Effector memory CD4-positive, alpha-beta T cell (primary cell): ENCODE measurements at places on chromosomes 16 and 17.

GRCh38 chr16:88514526-88515232, 55.5 kb upstream of the ZC3H18 start:
- DNase-seq = no peak

DNA sequence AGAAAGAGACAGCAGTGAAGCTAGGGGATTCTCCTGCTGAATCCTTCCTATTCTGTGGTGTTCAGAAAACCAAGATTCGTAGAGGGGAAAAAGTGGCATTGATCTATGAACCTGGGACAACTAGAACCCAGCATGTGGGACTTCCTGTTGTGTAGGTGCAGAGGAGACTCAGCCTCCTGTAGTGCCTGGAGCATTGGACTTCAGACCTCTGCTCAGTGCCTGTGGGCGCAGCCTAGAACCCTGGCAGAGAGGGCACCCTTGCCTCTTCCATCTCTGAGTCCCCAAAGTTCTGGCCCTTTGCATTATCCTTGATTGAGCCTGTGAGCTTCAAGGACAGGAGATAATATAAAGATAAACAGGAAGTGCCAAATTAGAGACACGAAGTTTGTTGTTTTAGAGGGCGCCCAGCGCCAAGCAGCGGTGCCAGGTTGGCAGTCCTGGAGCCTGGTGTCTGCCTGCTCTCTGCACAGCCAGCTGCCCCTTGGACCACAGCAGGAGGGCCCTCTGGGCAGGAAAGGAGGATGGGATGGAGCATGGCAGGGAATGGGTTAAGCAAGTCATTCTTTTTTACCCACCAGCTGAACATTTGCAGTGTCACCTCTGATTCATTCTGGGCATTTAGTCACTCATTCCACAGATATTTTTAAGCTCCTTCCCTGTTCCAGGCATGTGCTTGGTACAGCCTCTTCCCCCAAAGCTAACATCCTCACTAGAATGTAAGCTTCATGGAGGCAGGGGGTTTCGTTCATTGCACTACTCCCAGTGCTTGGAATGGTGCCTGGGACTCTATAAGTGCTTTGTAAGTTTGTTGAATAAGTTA, 11.9 kb upstream of the SP6 start:
- no peak for DNase-seq

DNA sequence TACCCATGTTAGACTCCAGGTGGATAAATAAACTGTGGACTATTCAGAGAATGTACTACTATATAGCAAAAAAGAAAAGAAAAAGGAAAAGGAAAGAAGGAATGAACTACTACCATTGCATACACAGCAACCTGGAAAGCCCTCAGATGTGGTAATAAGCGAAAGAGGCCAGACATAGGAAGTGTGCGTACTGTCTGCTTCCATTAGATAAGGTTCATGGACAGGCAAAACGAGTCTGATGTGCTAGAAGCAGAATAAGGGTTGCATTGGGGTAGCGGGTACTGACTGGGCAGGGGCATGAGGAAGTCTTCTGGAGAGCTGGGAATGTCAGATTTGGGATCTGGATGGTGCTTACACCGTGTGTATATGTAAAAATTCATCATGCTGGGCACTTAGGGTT, 21.8 kb downstream of the CLEC16A start:
- no peak for DNase-seq

DNA sequence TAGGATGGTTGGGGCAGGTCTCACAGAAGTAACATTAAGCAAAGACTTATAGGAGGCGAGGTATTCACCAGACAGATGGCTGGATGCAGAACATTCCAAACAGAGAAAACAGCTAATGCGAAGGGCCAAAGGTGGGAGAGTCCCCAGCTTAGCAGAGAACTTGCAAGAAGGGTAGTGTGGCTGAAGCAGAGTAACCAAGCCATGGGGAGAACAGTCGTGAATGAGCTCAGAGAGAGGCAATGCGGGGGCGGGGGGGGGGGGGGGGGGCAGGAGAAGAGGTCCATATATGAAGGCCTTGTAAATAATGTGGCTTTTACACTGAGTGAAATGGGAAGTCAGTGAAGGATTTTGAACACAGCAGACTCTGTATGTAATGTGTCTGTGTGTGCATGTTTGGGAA, 81.3 kb downstream of the SMG6 start:
- no peak for DNase-seq

- no peak for DNase-seq
Measured at GRCh38 chr17:57871155-57871554, 21.3 kb upstream of the MRPS23 start.

GRCh38 chr17:64061178-64061898, 40.9 kb upstream of the ICAM2 start:
- no peak for DNase-seq

GRCh38 chr16:64312980-64313379, 808.9 kb downstream of the CDH11 start:
- no peak for DNase-seq

- DNase-seq = no peak
Measured at GRCh38 chr17:29341726-29342125, 47.8 kb upstream of the NUFIP2 start.

DNA sequence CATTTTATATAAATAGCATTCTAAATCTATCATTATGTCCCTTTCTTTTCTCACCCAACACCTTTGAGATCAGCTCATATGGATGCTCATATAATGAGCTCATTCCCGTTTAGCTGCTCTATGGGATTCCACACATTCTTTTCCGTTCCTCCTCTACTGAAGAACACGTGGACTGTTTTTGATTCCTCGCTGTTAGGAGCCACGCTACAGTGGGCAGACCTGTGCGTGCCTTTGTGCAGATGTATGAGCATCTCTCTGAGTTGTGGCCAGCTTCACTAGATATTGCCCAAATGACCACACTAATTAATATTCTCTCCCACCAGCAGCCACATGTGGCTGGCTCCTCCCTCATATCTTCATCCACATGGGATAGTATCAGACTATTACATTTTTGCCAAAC, 6.0 kb upstream of the TNFRSF13B start:
- DNase-seq = no peak

- no peak for DNase-seq
Measured at GRCh38 chr17:80527016-80527645, 17.5 kb upstream of the RPTOR start.

DNA sequence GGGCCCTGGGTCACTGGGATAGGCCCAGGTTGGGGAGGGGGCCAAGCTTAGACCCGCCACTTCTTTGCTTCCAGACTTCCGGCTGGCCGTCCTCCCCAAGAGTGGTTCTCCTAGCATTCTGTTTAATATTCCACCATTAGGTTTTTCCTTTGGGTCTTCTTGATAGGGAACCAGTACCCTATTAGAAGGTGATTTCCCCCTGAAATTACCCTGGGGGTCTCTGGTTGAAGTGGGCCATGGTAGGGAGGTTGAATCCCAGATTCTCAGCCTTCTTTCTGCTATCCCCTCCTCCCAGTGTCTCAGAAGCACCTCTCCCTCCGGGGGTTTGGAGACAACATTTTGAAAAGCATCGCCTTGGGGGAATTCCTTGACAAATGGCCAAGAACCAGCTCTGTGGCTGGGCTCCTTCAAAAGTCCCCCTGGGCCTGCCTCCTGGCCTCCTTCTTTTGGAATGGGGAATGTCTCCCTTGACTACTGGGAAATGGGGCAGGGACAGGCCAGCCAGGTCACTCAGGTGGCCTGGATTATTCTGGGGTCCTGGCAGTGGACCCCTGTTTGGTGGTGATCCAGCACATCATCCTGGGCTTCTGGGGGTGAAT, 5.7 kb downstream of the LASP1 start:
- no peak for DNase-seq

- DNase-seq = no peak
Measured at GRCh38 chr16:53619235-53619634, 84.4 kb downstream of the RPGRIP1L start.

GRCh38 chr17:43940630-43941029, 1.6 kb downstream of the PPY start:
- no peak for DNase-seq

DNA sequence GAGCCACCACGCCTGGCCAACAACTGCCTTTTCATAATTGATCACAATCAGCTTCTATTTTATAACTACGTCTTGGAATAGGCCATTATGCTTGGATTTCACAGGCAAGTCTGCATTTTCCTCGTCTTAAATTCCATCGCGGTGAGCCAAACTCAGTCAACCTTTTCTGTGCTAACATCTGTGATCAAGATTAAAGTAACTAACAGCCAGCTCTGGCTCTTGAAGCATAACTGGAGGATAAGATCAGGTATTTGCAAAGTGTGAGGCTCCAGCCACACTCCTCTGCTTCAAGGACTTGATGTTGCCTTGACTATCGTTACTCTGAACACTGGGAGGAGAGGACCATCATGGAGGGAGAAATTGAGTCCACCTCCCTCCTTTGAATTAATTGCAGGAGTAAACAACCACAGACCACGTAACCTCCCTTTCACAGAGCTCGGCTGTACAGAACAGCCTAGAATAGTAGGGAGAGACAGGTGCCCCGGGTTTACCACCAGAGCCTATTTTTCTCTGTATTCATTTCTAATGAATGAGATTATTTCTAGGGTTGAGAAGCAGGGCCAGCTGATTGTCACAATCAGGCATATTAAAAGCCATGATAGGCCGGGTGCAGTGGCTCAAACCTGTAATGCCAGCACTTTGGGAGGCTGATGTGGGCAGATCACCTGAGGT, 143.0 kb downstream of the XYLT1 start:
- DNase-seq = no peak

GRCh38 chr16:63038397-63039106, 1002.3 kb upstream of the CDH8 start:
- no peak for DNase-seq

- no peak for DNase-seq
Measured at GRCh38 chr16:77645764-77646163, 76.5 kb upstream of the NUDT7 start.

DNA sequence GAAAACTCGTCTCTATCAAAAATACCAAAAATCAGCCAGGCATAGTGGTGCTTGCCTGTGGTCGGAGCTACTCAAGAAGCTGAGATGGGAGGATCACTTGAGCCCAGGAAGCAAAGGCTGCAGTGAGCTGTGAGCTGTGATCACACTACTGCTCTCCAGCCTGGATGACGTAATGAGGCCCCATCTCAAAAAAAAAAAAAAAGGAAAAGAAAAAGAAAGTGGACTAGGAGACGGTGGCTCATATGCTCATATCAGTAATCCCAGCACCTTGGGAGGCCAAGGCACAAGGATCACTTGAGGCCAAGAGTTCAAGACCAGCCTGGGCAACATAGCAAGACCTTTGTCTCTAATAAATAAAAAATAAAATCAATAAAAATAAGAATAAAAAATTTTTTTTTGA, 8.8 kb upstream of the SUMO2 start:
- no peak for DNase-seq

DNA sequence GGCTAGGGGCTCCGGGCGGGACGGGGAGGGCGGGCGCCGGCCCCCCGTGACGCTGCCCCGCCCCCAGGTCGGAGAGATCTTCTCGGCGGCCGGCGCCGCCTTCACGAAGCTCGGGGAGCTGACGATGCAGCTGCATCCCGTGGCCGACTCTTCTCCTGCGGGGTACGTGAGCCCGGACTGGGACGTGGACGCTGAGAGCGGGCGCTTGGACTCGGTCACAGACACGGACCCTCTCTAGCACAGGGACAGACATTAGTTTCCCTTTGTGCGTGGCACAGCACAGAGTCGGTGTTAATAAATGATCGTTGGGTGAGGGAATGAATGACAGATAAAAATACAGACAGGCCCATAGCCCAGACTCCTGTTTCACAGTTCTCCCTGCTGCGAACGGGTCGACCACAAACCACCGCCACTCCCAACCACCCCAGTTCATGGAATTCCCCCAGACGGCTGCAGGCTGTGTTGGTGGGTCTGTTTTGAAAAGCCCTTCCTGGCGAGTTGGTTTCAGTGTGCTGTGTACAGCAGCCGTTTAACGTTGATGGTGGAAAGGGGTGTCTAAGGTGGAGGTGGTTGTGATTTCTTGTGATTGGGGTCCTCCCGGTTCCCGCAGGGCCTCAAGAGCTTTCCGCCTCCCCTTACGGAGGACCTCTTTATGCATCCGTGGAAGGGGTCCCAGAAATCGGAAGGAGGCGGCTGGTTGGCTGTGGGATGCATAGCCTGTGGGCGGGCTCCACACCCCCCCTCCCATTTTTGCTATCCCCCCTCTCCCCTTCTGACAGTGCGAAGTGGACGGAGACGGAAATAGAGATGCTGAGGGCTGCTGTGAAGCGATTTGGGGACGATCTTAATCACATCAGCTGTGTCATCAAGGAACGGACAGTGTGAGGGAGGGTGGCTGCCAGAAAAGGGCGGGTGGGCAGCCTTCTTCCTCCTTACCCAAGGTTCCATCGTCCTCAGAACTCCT, 2.9 kb downstream of the RNASEK start:
- DNase-seq = peak; percentile 90

DNA sequence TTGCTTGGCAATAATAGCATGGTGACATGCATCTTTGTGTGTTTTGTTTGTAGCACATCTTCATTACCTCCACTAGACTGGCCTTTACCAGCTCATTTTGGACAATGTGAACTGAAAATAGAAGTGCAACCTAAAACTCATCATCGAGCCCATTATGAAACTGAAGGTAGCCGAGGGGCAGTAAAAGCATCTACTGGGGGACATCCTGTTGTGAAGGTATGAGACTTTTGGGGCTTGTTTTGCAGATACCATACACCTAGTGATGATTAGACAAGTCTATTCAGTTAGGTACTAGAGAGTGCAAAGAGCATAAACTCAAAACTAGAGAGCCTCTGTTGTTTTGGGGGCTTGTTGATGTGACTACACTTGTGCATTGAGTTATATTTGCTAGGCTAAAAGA, 41.2 kb downstream of the NFATC3 start:
- no peak for DNase-seq

DNA sequence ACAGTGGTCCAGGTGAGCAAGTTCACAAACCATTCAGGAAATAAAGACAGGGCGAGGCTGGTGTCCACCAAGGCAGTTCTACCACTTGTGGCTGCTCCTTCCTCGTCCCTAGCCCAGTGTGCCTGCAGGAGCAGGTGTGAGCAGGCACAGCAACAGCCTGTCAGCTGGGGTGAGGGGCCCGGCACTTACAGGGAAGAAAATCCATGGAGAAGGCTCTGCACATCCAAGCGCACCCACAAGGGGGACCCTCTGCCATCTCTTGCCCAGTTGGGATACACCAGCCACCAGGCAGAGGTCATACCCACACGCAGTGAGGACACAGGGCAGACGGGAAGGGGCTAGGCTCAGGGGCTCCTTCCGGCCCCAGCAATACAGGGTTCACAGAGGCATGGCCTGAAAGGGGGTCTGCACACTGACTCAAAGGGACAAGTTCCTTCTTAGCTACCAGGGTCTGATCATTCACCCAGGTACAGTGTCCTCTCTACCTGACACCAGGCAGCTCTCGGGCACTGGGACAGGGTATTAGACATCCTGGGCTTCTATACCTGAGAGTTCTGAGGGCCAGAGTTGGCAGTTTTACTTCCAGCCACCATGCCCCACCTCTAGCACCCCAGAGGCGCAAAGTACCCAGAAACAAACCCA, 27.0 kb downstream of the CDIP1 start:
- no peak for DNase-seq

GRCh38 chr16:13158427-13158826, 257.0 kb downstream of the SHISA9 start:
- no peak for DNase-seq

GRCh38 chr16:22191532-22192260, 14.4 kb upstream of the EEF2K start:
- no peak for DNase-seq

GRCh38 chr16:28975158-28975599, 601 bp downstream of the SPNS1 start:
- no peak for DNase-seq

- DNase-seq = peak; percentile 27
Measured at GRCh38 chr17:29588562-29589411, 661 bp downstream of the GIT1 start.

GRCh38 chr17:50268743-50269275, 5.5 kb upstream of the TMEM92 start:
- DNase-seq = no peak

- no peak for DNase-seq
Measured at GRCh38 chr17:13544292-13544691, 57.4 kb downstream of the HS3ST3A1 start.
